ENCODE measurements at places on chromosomes 1 and 21.

DNA sequence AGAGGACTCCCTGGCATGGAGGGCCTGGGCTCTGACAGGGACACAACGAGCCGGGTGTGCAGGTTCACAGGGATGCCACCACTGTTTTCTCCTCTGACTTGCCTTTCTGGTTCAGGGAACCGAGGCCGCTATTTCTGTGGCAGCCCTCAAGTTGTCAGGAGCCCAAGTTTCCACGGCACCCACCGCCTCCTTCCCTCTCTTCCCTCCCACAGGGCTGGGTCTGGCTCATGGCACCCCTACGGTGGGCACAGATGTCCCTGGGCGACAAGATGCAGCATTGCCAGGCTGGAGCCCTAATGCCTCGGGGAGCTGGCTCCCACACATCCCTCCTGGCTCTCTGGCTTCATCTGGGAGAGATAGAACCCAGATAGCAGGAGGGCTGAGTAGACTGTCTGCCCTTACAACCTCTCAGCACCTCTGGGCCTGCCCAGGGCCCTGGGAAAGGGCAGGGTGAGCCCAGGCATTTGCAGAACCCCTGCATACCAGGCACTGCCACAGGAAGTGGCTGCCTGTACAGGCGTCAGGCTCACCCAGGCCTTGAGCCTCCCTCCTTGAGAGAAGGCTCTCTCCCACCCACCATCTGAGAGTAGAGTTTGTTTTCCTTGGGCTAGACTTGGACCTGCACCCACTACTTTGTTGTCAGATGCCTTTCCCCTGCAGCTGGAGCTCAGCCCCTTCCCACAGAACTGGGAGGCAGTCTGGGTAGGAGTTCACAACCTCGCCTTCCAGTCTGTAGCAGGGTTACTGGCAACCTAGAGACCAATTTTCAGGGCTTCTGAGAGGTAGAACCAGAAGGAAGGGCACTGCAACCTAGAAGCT is 20.5 kb downstream of the KCNC4 start:
- no peak for DNase-seq

- no peak for DNase-seq
Observed at GRCh38 chr1:50667272-50667671, 244.0 kb upstream of the DMRTA2 start.

DNA sequence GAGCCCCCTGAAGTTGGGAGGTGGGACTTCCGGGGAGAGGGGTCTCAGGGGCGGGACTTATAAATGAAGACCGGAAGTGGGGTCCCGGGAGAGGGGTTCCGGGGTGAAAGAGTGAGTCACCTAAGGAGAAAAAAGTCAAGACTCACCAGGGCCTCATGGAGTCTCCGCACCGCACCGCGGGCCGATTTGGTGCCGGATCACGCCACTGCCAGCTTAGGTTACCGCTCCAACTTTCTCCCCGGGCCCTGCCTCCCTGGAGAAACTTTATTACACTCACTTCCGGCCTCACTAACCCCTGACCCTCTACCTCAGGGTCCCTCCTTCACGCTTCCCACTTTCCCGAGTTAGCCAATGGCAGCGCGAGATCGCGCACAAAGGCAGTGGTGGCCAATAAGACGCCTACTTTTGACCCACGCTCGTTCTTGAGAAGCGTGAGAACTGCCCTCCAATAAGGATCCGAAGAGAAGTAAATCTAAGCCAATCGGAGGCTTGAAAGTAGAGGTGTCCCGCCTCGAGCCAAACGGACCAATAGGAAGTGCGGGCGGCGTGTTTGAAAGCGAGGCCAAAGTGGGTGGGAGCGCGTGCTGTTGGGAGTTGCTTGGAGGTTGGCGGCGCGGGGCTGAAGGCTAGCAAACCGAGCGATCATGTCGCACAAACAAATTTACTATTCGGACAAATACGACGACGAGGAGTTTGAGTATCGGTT is at the start of gene CKS1B:
Gene CKS1B, plus strand, starts transcription at position 580 of the 706 bp plus-strand sequence. Its CDS starts 65 bp downstream, at position 645.
- DNase-seq: peak; percentile 100

- DNase-seq: no peak
Observed at GRCh38 chr1:29453502-29454240, 217.3 kb downstream of the PTPRU start.

DNA sequence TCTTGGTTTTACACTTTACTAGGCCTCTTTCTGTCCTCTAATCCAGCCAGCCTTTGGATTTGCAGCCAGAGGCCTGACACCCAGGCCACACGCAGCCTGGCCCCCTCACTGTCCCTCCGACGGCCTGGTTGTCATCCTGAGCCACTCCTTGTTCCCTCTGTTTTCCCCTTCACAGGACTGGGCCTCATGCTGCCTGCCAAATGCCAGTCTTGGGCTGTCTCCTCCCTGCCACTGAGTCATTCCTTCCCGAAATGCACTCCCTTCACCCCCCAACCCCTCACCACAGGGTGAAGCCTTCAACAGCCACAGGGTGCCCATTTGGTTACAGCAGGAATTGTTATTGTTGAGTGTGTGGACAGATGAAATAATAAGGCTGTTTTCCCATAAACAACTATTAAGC is 21.3 kb downstream of the ACOT11 start:
- DNase-seq: peak; percentile 4

DNA sequence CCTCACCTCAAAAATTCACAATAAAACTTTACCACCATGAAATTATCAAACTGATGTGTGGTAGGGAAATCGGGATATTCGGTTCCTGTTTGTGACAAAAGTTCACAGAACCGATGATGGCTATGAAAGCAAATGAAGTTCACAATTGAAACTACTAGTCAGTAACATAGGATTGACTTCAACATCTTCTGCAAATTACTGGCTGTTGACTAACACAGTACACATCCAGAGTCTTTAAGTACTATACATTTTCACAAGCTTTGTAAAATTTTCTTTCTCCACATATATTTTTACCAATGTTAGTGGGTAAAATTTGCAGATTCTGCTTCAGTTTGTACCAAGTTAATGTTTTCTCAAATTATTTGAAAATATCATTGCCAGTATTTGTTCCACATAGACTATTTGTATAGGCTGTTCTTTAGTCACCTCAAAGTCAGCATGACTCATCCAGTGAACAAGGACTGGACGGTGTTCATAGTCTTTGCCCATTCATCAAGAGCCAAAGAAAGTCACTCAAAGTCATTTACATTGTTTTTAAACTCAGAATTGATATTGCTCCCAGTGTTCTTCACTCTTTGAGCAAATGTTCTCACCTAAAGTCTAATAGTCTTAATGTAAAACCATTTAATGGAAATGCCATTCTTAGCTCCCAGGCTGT is 213.4 kb downstream of the USP25 start:
- DNase-seq: no peak

GRCh38 chr1:30842697-30843354 is 65.7 kb downstream of the SDC3 start:
- no peak for DNase-seq

GRCh38 chr1:217982331-217983050 is 302.6 kb upstream of the RRP15 start:
- DNase-seq: no peak

- no peak for DNase-seq
Observed at GRCh38 chr1:22057861-22058260, 5.4 kb downstream of the CDC42 start.

- peak; percentile 14 for DNase-seq
Observed at GRCh38 chr1:111690306-111690617, 48.9 kb downstream of the INKA2 start.

DNA sequence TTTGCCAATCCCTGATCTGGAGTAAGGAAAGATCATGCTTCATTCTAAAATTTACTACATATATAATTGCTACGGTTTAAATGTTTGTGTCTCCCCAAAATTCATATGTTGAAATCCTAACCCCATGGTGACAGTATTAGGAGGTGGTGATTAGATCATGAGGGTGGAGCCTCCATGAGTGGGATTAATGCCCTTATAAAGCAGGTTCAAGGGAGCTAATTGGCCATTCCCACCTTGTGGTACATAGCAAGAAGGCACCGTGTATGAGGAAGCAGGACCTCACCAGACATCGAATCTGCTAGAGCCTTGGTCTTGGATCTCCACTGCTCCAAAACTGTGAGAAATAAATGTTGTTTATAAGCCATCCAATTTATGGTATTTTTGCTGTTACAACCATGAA is 55.5 kb downstream of the GADD45A start:
- no peak for DNase-seq

DNA sequence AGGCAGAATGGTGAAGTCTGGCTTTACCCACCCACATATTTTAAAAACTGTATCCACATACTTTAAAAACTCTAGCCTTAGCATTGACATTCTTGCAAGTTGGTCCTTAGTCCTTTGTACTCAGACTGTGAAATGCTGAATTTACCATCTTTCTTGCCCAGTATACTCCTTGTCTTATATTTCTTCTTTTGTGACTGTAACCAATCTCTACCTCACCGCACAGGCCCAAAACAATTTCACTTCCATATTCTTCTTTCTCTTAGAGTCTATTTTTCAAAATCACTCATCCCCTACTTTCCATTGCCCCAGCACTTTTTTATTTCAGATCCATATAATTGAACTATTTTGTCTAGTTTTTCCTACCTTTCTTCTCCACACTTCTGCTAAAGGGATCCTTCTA is 892.4 kb upstream of the B3GALT2 start:
- no peak for DNase-seq

DNA sequence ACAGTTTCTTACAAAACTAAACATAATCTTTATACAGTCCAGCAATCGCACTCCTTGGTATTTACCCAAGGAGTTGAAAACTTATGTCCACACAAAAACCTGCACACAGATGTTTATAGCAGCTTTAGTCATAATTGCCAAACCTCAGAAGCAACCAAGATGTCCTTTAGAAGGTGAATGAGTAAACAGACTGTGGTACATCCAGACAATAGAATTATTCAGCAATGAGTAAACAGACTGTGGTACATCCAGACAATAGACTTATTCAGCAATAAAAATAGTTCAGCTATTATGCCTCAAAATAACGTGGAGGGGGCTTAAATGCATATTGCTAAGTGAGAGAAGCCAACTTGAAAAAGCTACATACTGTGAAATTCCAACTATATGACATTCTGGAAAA is 87.0 kb upstream of the GALNT2 start:
- no peak for DNase-seq

GRCh38 chr21:18614303-18614702 is 210.7 kb upstream of the TMPRSS15 start:
- peak; percentile 65 for DNase-seq

- DNase-seq: no peak
Observed at GRCh38 chr1:40627987-40628902, 37.2 kb downstream of the RIMS3 start.

GRCh38 chr1:183761871-183762270 is 43.0 kb upstream of the RGL1 start:
- DNase-seq: no peak

- no peak for DNase-seq
Observed at GRCh38 chr1:116166655-116167054, 55.5 kb downstream of the MAB21L3 start.

GRCh38 chr1:2208309-2209239 is 14.0 kb upstream of the FAAP20 start:
- DNase-seq: no peak

DNA sequence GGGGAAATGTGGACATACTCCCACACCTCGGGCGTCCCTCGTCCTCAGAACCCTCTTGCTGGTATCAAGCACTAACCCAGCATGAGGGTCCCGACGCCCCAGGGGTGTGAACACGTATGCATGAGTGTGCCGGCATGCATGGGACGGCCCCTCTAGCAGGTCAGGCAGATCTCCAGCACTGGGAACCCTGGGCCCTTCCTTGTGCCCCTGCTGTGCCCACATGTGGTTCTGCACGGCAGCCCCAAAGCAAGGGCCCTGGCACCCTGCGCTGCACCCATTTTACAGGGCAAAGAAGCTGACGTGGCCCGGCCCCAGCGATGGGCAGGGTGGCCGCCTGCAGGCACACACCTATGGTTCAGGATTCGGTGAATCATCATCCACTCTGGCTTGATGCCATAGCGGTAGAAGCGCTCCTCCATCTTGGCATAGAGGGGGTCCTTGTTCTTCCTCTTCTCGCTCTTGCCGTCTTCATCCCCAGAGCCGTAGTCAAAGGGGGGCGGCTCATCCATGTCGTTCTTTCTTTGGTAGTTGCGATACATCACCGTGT is 34.2 kb downstream of the CHD5 start:
- no peak for DNase-seq

- peak; percentile 8 for DNase-seq
Observed at GRCh38 chr1:102588536-102588935, 519.8 kb downstream of the COL11A1 start.

- no peak for DNase-seq
Observed at GRCh38 chr21:39348040-39348354, 891 bp downstream of the HMGN1 start.

DNA sequence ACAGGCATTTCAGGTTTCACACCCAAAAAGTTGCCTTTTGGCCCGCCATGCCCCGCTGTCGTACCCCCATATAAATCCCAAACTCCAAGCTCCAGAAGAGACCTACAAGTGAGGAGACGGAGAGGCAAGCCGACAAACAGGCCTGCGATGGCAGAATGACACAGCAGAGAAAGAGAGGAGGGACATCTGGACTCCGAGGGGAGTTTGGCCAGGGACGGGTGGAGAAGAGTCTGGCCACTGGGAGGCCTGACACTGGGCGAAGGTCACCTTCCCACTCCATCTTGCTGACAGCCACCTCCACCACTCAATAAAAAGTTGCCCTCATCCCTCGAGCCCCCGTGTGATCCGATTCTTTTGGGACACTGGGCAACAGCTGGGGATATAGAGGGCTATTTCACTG is 1.9 kb upstream of the CFH start:
- DNase-seq: no peak

- DNase-seq: no peak
Observed at GRCh38 chr1:207891148-207891547, 19.8 kb downstream of the CD34 start.

DNA sequence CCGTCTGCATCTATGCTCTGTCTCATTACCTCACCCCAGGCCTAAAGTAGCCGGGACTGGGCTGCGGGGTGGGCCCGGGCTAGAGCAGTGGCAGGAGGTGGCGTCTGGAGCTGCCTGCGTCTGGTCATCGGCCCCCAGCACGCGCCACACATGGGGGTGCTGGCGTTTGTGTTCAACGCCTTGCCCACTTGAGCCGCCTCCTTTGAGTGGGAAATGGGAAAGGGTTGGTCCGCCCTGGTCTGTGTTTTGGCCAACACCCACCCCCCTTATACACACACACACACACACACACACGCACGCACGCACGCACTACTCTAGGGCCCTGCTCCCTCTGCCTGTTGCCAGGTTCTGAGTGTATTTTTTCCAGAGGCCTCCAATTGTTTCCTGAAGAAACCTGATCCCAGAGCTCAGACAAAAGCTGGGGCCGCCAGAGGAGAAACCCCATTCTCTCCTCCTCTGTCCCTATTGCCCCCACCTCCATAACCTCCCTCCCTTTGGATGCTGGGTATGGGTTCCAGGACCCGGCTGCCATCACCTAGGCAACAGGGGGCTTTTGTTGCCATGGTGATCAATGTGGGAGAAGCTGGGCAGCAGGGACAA is 10.1 kb downstream of the VANGL2 start:
- peak; percentile 77 for DNase-seq

- no peak for DNase-seq
Observed at GRCh38 chr1:61097722-61098121, 15.4 kb downstream of the NFIA start.

- DNase-seq: no peak
Observed at GRCh38 chr1:187121661-187122060, 292.9 kb downstream of the PLA2G4A start.
